ENCODE measurements at places on chromosomes 13 and 19.
A peak's percentile ranks its signal among the peaks of the same experiment; 100 is the strongest.

DNA sequence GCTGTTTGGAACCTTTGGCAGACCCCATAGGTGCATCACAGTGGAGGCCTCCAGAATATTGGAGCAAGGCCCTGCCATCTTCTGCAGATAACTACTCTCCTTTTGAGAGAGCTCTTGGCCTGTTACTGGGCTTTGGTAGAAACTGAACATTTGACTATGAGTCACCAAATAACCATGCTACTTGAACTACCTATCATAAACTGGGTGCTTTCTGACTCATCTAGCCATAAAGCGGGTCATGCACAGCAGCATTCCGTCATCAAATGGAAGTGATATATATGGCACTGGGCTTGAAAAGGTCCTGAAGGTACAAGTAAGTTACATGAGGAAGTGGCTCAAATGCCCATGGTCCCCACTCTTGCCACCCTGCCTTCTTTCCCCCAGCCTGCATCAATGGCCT lies 782.5 kb upstream of the SLITRK6 start:
- DNase-seq = no peak

DNA sequence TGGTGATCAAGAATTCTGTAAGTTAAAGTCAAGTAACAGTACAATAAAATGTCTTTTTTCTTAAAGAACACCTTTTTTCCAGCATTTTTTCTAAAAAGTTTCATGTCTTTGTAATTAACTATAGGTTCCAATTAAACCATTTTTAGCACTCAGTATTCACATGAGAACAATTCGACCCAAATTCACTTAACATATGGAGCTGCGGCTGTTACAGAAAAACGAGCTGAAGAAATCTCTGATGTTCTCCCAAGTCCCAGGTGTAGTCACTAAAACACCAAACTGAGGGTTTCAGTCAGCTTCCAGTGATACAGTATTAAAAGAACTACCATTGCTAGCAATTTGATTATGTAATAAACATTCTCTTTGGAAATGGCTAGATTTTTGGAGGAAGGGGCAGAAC lies 117.6 kb downstream of the TNFSF13B start:
- no peak for DNase-seq

GRCh38 chr13:40777166-40777808 lies 6.3 kb upstream of the MRPS31 start:
- no peak for DNase-seq

DNA sequence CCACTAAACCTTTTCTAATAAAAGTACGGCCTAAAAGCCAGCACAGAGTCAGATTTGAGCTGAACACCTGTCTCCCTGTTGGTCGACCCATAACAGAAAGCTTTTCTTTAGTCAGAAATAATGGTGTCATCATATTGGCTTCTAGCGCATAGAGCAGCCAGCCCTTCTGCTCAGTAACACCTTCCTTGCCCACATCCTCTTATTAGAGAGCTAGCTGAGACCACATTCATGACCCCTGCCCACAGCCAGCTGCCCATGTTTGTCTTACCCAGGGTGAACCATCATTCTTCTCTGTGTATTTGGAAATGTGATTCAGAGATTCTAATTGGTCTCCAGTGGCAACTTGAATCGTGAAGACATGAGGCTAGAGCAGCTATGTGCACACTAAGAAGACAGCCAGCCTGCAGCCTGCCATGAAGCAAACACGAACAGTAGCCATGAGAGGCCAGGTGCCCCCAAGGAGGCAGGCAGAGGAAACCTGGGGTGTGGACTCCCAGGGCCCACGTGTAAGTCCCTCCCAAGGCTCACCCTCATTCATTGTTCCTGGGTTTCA lies 82.3 kb upstream of the PDCD5 start:
- no peak for DNase-seq

- DNase-seq = no peak
These were observed 9.7 kb upstream of the SPACA4 start for GRCh38 chr19:48596679-48597465.

DNA sequence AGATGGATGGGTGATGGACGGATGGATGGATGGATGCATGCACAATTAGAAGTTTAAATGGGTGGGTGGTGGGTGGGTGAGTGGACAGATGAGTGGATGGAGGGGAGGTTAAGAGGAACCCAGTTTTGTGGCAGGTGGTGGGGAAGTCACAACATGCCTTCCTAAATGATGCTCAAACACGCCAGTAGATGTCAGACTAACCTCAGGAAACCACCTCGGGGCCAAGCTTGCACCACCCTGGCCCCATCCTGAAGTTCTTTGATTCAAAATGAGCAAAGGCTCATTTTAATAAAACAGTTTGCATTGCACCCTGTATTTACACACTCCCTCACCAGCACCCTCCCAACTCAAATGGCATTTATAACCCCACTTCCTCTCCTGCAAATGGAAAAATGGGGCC lies 91.4 kb upstream of the CACNA1A start:
- peak; percentile 11 for DNase-seq

Data from stimulated activated CD8-positive, alpha-beta memory T cell treated with anti-CD3 and anti-CD28 coated beads, Interleukin-15, amount 100 ng/mL, for 1 hour (primary cell).